ENCODE measurements at places on chromosomes 16 and 17.

DNA sequence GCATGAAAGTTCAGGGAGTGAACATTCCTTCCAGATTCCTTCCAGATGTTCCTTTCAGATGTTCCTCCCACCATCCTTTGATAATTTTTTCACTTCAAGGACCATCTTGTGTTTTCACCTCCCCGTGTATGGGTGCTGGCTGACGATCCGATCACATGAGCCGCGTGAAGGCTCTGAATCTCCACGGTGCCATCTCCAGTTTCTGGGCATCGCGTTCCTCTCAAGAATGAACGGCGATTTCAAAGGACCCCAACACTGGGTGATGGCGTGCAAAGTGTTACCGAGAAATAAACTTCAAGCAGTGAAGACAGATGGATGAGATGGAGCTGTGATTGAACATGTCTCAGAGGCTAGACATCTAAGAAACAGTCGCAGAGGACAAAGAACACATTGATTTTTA lies 245.3 kb downstream of the GSG1L start:
- no peak for DNase-seq

- no peak for DNase-seq
These were observed 23.7 kb downstream of the SRL start for GRCh38 chr16:4218202-4218601.

GRCh38 chr17:47199627-47200324 lies 9.4 kb upstream of the MYL4 start:
- DNase-seq: no peak

DNA sequence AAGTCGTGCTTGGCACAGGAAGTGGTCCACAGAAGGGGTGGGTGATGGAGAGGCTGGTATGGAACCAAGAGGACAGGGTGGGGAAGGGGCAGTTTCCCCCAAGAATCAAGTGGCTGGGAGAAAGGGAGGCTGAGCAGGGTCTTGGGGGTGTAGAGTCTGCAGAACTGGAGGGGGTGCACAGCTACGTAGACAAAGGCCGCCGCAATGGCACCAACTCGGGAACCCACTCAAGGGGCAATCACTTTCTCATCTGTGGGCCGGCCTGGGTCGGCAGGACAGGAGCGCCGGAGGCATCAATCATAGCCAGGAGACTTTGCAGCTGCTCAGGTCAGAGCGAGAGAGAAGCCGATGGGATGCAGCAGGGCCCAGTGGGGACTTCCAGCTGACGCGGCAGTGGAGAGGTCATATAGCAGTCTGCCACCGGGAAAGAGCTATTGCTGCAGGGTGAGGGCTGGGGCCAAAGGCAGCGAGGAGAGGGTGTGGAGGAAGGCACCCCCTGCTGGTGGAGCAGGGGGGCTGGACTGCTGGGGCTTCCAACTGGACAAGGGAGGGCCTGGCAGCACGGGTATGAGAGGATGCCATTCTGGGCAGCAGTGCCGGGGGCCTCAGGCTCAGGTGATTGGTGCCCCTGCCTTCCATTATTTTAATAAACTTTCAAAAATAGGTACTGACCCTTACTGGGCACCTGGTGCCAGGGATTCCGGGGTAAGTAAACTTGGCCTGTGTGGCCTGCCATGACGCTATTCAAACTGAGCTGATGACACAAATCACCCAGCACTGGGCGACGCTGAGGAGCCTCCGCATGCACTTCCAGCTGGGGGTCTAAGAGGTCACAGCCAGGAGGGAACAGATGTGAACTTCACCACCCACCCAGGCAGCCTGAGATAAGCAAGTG lies 52.5 kb upstream of the MTSS2 start:
- no peak for DNase-seq

DNA sequence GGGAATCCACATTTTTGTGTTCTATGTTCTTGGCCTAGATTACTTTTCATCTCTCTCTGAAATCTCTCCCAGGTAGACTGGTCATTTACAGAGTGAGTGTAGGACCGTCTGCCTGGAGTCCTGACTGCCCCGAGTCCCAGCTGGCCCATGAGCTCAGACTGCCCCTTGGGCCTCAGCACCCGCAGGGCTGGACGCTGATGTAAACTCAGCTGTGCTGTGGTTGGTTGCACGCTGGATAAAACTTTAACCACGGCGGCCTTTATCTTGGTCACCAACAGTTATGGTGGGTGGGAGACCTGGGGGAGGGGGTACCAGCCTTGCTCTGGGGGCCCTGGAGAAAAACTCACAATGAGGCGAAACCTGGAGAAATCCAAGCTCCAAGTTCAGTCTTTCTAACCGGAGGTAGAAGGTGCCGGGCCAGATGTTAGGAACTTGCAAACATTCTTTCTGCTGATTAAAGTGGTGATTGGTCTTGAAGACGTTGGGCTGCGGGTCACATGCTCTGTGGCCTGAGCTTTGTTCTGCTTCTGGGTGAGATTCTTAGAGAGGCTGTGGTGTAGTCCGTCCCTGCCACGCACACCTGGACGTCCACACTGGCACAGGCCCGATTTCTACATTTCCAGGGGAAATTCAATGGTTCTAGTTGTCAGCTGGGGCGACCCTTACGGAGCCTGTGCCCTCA lies 6.9 kb downstream of the METRNL start:
- DNase-seq: no peak

DNA sequence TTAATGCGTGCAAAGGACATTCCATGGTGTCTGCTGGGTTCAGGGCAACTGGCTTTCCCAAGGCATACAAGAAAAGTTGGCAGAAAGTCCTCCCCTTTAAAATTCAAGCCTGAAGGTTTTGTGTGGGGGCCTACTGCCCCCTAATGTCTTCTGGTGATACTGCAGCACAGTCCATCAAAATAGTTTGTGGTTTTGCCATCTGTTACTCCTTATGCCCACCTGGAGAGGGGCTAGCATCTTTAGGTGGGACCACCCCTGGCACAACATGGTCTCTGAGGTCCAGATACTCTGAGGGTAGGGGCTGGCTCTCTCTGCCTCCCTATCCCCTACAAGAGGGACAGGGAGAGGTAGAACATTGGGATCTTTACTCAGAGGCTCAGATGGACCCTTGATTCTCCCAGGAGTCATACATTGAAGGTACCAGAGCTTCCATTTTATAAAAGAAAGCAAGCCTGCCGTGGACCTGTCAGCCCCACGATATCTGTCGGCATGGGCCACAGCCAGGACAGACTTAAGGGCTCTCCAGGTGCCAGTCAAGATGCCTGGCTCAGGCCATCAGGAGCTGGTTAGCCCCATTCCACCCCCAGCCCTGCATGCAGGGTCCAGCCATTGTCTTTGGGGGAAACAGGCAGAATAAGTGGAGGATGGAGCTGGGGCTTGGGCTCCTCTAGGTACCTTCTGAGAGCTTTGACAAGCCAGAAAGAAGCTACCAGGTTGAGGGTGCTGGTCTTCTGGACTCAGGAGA lies 6.3 kb downstream of the ESRP2 start:
- no peak for DNase-seq

- DNase-seq: no peak
These were observed 42.8 kb downstream of the CMTM4 start for GRCh38 chr16:66653581-66654350.

DNA sequence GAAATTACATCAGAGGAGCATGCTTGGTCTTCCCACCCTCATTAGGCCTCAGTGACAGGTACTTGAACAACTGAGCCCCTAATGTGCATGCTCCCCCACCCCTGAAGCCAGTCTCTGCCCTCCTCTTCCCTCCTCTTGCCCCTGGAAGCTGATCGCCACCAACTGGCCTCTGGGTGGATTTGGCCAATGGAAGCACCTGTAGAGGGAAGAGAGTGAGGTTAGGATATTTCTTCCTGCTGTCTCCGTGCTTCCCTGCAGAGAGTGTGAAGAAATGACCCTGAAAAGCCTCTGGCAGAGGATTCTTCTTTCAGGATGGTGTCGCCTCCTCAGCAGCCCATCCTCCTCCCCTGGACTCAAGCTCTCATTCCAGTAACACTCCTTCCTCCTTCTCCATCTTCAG lies 5.9 kb upstream of the CBLN1 start:
- DNase-seq: no peak

GRCh38 chr17:64575431-64575830 lies 68.7 kb downstream of the CEP95 start:
- DNase-seq: no peak

DNA sequence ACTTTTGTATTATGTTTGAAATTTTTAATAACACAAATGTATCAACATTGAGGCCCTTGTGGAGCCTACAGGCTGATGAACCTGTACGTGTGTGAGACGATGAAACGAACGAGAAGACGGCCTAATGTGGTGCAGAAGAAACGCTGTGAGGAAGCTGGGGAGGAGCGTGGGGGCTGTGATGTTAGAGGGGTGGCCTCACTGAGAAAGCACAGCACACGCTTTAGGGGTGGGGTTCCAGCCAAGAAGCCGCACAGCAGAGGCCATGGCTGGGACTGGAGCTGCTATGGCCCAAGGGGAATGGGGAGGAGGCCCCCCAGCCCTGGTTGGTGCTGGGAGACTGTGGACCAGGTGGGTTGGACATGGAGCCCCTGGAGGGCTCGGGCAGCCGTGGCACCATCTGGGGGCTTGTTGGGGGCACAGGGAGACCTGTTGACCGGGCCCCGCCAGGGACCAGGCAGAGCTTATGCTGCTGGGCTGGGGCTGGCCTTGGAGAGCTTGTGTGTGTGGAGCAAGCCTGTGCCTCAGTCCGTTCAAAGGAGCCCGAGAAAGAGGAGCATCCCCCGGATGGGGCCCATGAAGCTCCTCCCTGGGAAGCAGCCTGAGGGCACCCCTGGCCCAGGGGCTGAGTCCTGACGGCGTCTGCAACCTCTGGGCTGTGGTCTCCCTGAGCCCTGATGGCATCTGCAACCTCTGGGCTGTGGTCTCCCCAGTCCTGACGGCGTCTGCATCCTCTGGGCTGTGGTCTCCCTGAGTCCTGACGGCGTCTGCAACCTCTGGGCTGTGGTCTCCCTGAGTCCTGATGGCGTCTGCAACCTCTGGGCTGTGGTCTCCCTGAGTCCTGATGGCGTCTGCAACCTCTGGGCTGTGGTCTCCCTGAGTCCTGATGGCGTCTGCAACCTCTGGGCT lies 44.7 kb downstream of the METRNL start:
- no peak for DNase-seq

- DNase-seq: no peak
These were observed 2.7 kb downstream of the TBCD start for GRCh38 chr17:82754297-82755208.

Data from stimulated activated CD8-positive, alpha-beta memory T cell treated with anti-CD3 and anti-CD28 coated beads, Interleukin-7, amount 100 ng/mL, for 4 hours (primary cell).